ENCODE measurements at places on chromosomes 5 and 9. TPM values are rescaled to one million over a fixed set of nuclear protein-coding genes. Genes with fewer than 3 reads are reported as not detected.

OCLN gene
- 9.0 TPM for total RNA-seq

GRCh38 chr5:134506054-134507039 is 19.1 kb upstream of the JADE2 start:
- peak; percentile 95 for DNase-seq

DDX4 gene
- not detected for total RNA-seq

- no peak for DNase-seq
These were observed 144.4 kb upstream of the TBCA start for GRCh38 chr5:77920359-77921058.

C5orf58 gene
- not detected for total RNA-seq

- DNase-seq, result no peak
These were observed 234.2 kb upstream of the ADAMTS16 start for GRCh38 chr5:4905674-4906520.

DNA sequence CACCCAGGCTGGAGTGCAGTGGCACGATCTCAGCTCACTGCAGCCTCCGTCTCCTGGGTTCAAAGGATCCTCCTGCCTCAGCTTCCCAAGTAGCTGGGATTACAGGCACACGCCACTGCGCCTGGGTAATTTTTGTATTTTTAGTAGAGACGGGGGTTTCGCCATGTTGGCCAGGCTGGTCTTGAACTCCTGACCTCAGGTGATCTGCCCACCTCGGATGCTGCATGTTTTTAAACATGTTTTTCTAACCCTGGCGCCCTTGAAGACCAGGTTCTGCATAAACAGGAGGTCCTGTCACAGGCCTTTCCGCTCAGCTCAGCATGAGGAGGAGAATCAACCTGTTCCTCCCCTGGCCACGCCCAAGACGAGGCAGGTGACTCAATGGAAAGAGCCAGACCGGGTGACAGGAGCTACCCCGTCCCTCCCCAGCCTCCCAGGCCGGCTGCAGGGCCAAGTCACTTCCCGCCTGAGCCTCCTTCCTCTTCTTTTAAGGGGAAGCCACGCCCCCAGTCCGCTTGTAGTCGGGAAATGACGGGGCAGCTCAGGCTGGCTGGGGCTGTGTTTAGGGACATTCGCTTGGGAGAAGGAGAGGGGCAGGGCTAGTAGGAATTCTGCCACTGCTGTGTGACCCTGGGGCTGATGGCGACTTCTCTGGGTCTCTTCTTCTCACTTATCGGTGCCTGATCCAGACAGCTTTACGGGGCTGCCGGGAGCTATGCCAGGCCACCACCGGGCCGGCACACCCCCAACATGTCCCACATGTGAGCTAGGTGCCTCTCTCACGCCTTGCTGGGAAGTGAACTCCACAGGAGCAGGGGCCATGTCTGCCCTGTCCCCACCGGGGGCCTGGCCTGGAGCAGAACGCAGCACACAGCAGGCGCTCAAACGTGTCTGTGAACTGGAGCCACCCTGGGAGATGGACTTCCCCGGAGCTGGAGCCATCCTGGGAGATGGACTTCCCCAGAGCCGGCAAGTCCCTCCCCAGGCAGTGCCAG is 6.1 kb downstream of the NOTCH1 start:
- peak; percentile 93 for DNase-seq

- no peak for DNase-seq
These were observed 143.7 kb downstream of the SCAMP1 start for GRCh38 chr5:78503958-78504653.

GRCh38 chr5:156350256-156350655 is 23.3 kb downstream of the SGCD start:
- no peak for DNase-seq

SLC38A9 gene
- 25.6 TPM for total RNA-seq

UBE2QL1 gene
- total RNA-seq, result not detected

DNA sequence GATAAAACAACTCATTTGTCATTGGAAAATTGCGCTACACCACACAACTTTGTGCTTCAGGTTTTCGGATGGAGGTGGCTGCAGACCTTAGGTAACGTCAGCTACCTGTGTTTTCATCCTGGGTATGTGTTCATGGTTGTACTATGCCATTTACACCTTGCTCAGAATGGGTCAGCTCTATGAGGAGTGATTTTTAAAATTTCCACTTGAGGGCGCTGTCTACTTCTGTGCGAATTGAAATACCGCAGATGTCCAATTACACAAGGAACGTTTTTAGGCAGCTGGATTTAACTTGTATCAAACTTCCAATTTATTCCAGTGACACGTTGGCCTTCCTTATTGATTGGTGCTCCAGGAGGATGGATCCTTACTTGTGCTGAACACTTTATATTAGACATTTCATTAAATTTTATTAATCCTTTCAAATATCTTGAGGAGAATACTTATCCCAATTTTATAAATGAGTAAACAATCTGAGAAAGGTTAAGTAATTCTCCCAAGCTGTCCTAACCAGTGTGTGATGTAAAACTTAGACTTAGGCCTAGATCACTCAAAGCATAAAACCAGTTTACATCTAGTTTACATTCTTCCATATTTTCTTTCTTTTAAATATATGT is 23.4 kb downstream of the DMRTA1 start:
- peak; percentile 44 for DNase-seq

PCDHB15 gene
- total RNA-seq, result 0.91 TPM

- DNase-seq, result peak; percentile 49
These were observed 71.4 kb downstream of the MED27 start for GRCh38 chr9:132008184-132008803.

KCNT1 gene
- total RNA-seq, result not detected

- DNase-seq, result peak; percentile 36
These were observed 124.8 kb upstream of the RAD23B start for GRCh38 chr9:107158321-107158720.

- no peak for DNase-seq
These were observed 42.2 kb upstream of the RNF130 start for GRCh38 chr5:180113660-180114303.

GRCh38 chr9:121926351-121926801 is 166.7 kb downstream of the TTLL11 start:
- DNase-seq, result no peak
